ENCODE measurements at places on chromosomes 13 and 19.

- no peak for DNase-seq
Measured at GRCh38 chr19:21519488-21519887, 14.1 kb downstream of the ZNF429 start.

DNA sequence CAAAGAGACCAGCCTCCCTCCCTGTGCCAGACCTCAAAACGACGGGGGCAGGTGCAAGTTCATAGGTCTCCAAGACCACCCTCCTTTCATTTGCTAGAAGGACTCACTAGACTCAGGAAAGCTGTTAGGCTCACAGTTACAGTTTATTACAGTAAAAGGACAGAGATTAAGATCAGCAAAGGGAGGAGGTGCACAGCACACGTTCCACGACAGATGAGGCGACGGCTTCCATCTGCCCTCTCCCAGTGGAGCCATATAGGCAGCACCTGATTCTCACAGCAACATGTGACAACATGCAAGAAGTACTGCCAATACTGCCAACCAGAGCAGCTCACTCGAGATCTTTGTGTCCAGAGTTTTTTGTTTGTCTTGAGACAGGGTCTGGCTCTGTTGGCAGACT lies 9.4 kb upstream of the CEACAM19 start:
- no peak for DNase-seq

DNA sequence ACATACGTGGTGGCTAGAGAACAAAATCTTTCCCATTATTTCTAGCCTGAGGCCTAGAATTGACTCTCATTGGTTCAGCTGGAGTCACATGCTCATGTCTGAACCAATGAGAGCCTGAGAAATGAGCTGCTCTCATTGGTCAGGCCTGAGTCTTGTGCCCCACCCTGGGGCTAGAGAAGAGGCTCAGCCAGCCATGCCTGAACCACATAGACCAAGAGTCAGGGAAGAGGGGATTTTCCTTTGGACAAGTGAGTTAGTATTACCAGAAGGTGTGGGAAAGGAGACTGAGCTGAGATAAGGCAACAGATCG lies 6.9 kb downstream of the FXYD5 start:
- DNase-seq = no peak

DNA sequence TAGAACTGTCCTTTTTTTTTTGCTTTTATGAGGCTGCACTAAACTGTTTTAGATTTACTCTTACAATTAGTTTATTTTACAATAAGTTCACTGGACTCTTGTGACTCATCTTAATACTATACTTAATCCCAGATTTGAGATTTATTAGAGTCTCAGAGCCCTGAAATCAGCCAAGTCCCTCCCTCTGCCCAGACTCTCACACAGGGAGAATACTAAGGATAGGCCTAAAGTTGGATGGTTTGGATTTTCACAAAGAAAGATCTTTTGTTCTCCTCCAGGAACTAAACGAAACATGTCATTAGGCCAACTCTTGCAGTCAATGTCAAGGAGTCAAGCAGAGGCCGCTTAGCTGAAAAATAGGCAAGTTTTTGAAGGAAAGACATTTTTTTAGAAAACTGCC lies 42.7 kb upstream of the MIR17HG start:
- DNase-seq = no peak

DNA sequence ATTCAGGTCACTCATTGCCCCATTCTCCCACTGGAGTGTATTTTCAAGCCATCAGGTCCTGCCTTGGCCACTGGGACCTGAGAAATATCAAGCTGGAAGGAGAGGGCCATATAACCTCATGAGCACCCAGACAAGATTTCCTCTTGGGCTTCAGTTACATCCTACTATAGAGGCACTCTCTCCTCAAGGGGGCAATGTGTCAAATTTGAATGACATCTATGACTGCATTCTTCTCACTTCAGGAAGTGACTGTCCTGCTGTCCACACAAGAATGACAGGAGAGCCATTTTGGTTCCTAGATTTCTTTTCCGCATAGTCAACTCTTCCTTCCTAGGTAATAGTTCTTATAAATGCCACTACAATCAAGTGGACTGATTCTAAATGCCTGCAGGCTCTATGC lies 416.2 kb downstream of the DIAPH3 start:
- no peak for DNase-seq

DNA sequence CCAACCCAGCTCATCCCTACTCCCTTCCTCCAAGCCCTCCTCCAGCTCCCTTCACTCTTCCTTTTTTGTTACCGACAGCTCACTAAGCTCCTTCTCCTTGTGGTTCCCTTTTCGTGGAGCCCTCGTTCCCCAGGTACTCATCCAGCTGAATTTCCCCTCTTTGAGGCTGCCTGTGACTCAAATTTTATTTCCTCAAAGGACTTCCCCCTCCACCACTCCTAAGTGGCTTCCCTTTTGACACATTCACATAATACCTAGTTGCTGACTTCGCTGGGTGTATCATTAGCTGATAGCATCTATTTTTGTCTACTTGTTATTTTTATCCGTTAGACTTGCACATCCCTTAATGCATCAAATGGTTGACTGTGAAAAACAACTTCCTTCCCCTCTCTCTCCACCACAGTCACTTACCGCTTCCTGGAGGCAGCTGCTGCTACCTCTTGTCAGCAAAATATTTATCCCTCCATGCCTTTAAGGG lies 14.5 kb downstream of the FFAR2 start:
- DNase-seq = no peak

DNA sequence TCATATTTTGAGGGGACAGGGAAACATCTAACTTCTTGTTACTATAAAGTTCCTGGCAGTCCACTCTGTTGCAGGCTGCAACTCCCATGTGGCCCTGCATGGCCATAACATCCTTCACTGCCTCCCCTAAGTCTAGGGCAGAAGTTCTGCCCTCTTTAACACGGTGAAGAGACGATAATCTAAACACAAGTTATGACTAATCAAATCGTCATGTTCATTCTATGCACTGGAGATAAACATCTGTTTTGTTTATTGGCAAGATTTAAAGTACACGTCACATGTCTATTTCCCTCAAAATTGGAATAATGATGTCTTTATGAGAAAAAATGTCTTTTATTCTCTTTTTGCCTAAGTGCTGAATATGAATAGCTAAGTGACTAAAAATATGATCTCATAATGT lies 1629.4 kb downstream of the PCDH9 start:
- DNase-seq = no peak
